ENCODE measurements at places on chromosomes 6 and 20.

DNA sequence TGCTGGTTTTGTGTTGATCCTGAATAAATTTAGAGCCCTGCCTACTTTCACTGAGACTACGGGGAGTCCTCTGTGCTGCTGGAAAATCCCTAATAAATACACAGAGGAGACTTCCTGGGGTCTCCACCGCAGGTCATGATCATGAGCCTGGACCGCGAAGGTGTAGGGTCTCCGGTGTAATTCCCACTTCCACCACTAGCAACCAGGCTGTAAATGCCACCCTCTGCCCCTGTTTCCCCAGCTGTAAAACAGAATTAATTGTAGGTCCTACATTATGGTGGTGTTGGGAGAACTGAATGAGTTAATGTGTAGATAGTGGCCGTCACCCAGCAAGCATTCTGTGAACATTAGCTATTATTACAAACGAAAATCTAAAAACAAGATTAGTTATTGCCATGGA, 191.6 kb upstream of the THBS2 start:
- no peaks in the 10 kb centered on the region for H3K36me3 ChIP-seq
- no peak overlapping the region for H3K27ac ChIP-seq
- DNase-seq = no peak
- no peak overlapping the region for H3K4me3 ChIP-seq
- peaks cover 9% of the 10 kb centered on the region for H3K4me1 ChIP-seq
- no peaks in the 10 kb centered on the region for H3K27me3 ChIP-seq

DNA sequence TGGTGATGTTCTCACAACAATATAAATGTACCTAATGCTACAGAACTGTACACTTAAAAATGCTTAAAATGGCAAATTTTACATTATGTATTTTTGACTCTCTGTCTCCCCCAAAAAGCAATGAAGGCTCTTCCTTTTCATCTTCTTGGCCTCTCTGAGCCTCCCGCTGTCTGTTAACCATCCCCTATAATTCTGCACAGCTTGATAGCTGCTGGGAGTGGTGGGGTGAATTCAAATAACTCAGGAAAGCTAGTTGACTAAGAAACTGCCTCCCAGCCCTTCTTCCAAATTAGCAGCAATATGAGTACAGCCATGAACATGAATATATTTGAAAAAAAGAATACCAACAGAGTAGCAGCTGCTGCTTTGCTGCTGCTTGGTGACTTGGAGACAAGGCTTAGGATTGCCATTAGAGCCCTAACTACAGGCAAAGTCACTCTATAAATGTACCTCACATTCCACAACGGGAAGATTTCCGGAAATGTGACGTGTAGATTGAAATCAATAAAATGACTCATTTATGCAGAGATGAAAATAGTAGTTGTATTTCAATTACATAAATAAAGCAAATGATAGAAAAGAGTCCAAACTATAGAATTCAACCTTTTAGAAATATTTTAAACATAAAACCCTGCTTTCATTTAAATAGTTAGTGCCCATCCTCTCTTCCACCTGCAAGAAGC, 200.1 kb upstream of the HEY2 start:
- DNase-seq = no peak
- no peak overlapping the region for H3K27ac ChIP-seq
- no peaks in the 10 kb centered on the region for H3K27me3 ChIP-seq
- no peak overlapping the region for H3K4me3 ChIP-seq

- no peak overlapping the region for H3K27ac ChIP-seq
- no peaks in the 10 kb centered on the region for H3K36me3 ChIP-seq
- DNase-seq = no peak
- H3K4me3 ChIP-seq = no peak overlapping the region
- H3K27me3 ChIP-seq = no peaks in the 10 kb centered on the region
Measured at GRCh38 chr6:132733814-132734213, 20.0 kb upstream of the VNN1 start.

DNA sequence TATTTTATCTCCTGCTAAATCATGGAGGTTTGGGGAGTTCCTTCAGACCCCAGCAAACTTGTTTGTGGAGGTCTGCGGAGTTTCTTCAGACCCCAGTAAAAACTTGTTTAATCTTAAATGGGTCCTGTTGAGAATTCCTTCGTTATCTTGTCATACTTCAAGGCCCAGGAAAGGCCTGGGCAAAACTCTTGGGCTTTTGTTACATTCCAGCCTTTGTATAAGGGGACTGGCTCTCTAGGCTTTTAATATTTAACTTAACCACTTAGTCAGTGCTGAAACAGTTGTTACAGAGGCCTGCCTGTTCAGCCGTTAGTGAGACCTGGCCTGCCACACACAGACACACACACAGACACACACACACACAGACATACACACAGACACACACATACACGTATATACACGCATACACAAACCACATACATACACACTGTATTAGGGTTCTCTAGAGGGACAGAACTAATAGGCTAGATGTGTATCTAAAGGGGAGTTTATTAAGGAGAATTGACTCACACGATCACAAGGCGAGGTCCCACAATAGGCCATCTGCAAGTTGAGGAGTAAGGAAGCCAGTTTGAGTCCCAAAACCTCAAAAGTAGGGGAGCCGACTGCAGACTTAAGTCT, 21.3 kb upstream of the CST3 start:
- no peak overlapping the region for H3K4me3 ChIP-seq
- no peaks in the 10 kb centered on the region for H3K36me3 ChIP-seq
- no peak overlapping the region for H3K27ac ChIP-seq
- H3K27me3 ChIP-seq = no peaks in the 10 kb centered on the region

GRCh38 chr20:13325033-13325432, 104.0 kb downstream of the ISM1 start:
- no peak overlapping the region for H3K4me3 ChIP-seq
- no peaks in the 10 kb centered on the region for H3K27me3 ChIP-seq
- no peaks in the 10 kb centered on the region for H3K4me1 ChIP-seq
- H3K36me3 ChIP-seq = no peaks in the 10 kb centered on the region
- no peak overlapping the region for H3K27ac ChIP-seq

DNA sequence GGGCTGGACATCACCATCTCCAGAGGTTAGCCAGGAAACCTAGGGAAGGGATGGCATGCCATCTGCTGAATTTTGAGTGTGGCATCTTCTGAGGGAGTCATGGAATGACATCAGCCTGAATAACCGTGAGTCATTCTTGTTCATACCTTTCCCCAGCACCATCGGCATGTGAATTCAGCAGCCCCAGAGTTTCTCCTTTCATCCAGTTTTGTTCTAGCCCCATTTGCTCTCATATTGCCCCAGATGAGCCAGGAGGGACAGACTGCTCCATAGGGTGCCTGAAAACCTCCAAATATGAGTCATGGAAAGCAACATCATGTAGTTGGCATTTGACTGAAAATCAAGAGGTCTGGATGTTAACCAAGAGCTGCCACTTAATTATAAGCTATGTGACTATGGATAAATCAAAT, 219.2 kb upstream of the SGK1 start:
- H3K4me3 ChIP-seq = no peak overlapping the region
- no peaks in the 10 kb centered on the region for H3K36me3 ChIP-seq
- H3K27me3 ChIP-seq = no peaks in the 10 kb centered on the region
- DNase-seq = no peak
- H3K4me1 ChIP-seq = no peaks in the 10 kb centered on the region
- H3K27ac ChIP-seq = no peak overlapping the region

DNA sequence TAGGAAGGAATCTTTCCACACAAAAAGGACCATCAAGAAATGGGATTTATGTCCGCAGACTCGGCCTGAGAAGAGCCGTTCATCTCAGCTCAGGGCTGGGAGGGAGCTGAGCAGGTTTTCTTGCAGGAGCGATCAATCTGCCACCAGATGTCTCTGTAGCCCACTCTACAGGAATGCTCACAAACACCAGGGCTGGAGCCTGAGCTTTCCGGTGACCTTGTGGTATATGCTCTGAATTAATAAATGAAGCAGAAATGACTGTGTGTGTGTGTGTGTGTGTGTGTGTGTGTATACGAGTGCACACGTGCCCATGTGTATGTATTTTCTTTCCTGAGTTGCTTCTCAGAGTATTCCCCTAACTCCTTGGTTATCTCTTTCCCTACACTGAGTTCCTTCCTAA, 12.0 kb downstream of the CD83 start:
- H3K27ac ChIP-seq = no peak overlapping the region
- no peak overlapping the region for H3K4me3 ChIP-seq
- peaks cover 9% of the 10 kb centered on the region for H3K36me3 ChIP-seq
- H3K27me3 ChIP-seq = no peaks in the 10 kb centered on the region
- peak; percentile 90 for DNase-seq
- peaks cover 16% of the 10 kb centered on the region for H3K4me1 ChIP-seq

Measured in muscle of leg (tissue), 16 donors.